IgD-negative memory B cell (primary cell): ENCODE measurements at places on chromosomes 16 and 17. TPM values are rescaled to one million over a fixed set of nuclear protein-coding genes. Genes with fewer than 3 reads are reported as not detected.

BBS2 gene
- polyA plus RNA-seq: 18.2 TPM

FASN gene
- polyA plus RNA-seq: 2.9 TPM

FMNL1 gene
- 36.5 TPM for polyA plus RNA-seq

SRCAP gene
- 32.6 TPM for polyA plus RNA-seq

ELMO3 gene
- polyA plus RNA-seq: 0.35 TPM
